ENCODE measurements at places on chromosomes 1 and 21. TPM values are rescaled to one million over a fixed set of nuclear protein-coding genes. Genes with fewer than 3 reads are reported as not detected.

DNA sequence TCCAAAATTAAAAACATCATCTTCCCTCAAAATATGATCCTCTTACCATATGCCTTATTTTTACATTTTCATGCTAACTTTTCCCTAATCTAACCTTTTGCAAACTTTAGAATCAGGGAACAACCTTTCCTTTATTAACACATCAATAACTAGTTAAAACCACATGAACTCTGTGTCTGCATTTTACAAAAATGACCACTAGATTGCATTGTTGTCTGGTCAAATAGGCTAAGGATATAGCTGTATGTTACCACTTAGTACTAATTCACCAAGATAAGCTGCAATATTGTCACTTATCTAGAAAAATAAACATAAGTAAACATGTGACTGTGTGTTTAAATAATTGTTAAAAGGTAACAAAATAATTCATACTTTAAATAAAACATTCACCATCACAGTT lies 82.3 kb downstream of the DENND1B start:
- DNase-seq = peak; percentile 29

- no peak for DNase-seq
These were observed 21.9 kb upstream of the OVAAL start for GRCh38 chr1:180536821-180537372.

DNA sequence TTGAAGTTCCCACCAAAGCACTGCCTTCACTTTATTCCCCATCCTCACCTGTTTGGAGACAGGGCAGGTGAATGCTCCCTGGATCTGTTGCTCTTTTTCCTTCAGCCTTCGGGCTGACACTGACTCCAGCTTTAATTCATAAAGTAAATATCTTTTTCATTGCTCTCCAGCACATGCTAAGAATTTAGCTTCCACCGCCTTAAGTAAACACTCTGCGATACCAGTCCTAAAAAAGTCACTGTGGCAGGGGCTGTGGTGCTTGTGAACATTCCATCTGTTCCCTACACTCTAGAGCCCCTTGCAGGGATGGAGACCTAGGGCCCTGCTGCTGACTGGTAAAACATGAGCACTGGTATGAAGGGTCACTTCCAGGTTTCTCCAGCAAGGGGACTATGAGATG lies 896 bp upstream of the PLA2G2A start:
- no peak for DNase-seq

DNA sequence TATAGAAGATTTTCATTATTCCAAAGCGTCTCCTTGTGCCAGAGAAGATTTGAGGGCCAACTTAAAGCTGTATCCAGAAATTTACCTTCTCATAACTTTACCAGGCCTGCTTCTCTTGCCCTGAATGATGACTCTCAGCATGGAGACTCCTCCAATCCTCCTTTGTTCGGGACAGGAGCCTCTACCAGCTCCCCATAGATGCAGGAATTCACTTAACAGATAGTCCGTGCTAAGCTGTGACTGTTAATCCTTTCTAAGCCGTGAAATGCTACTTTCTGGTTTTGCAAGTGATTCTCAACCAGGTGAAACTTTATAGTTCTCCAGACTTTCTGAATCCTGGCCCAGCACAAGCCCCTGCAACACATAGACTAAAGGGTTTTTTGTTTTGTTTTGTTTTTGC lies 31.8 kb upstream of the KCND3 start:
- no peak for DNase-seq

GRCh38 chr1:201259476-201260235 lies 23.6 kb upstream of the PKP1 start:
- no peak for DNase-seq

GRCh38 chr21:45306453-45306831 lies 18.7 kb upstream of the POFUT2 start:
- DNase-seq = no peak

DNA sequence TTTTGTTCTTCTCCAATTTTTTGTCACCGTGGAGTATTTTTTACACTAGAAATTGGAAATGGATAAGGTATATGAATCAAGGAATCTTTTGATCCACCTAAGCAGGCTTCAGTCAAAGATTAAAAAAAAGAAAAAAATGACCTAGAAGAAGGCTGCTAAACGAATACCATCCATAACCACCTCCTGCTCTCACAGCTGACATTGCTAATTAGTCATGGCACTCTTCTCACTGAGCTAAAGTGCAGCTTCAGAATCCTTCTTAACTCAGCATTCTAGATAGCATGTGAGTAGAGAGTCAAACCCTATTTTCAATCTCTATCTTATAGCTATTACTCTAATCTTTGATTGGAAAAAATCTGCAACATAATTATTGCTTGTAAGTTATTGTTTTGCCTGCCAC lies 40.2 kb upstream of the ST6GALNAC5 start:
- no peak for DNase-seq

- no peak for DNase-seq
These were observed 19.5 kb upstream of the AJAP1 start for GRCh38 chr1:4634793-4635406.

GRCh38 chr1:62194651-62195544 lies at the start of gene L1TD1:
Gene L1TD1 (plus strand): TSS chr1:62194849. CDS start chr1:62206629, 11,780 bp downstream.
- no peak for DNase-seq

DNA sequence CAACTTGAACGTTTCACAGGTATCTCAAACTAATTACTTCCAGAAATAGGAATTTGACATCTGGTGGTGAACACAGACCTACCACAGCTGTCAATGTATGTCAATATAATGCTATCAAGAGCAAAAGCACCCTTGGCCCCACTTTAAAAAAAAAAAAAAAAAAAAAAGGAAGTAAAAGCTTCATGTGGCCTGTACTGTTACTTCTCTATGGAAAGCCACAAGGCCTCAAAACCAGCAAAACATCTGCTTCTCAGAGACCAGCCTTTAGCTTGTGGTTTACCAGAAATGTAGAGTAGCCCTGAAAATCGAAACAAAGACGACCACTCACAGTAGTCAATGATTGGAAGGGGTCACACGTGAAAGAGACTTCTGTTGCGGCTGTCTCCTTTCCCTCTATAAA lies 109.6 kb downstream of the SLC45A1 start:
- DNase-seq = peak; percentile 25

DNA sequence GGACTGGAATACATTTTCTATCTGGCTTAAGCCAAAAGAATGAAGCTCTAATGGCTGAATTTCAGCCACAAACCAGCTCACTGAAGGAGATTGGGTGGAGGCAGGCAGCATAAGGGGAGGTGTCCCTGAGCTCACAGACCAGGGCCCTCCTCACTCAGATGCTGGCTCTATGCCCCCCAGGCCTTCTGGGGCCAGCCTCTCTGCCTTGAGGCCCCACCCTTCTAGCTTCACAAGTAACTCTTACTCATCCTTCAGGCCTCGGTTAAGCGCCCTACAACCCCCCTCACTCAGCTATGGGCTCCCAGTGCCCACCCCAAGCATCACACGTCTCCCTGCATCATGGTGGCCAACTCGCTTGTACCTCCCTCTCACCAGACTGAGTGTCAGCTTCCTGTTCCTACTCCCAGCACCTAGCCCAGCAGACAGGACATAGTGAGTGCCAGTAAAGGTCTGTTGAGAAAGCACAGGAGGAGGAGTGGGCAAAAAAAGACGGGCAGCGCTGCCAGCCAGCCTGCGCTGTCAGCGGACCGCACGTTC lies 40.8 kb upstream of the GPR157 start:
- DNase-seq = no peak

GRCh38 chr1:11918799-11919519 lies 7.3 kb downstream of the KIAA2013 start:
- peak; percentile 63 for DNase-seq

GRCh38 chr1:231844986-231845502 lies 218.5 kb downstream of the DISC1 start:
- DNase-seq = no peak

DNA sequence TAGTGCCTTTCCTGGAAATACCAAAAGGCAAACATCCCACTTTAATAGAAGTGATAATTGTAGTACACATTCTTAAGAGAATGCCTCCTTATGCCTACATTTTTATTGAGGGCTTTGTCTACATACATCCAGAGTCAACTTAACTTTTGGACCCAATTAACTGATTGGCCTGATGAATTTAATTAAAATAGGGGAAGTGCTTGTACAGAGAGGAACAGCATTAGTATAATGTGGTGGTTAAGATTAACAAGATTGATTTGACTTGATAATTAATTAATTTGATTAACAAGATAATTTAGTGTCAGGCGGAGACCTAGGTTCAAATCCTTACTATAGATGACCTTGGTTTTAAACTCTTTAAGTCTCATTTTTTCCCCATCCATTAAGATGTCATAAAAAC lies 111.4 kb downstream of the NFIA start:
- no peak for DNase-seq

- DNase-seq = no peak
These were observed 12.9 kb upstream of the SLC2A7 start for GRCh38 chr1:9038881-9039760.

DNA sequence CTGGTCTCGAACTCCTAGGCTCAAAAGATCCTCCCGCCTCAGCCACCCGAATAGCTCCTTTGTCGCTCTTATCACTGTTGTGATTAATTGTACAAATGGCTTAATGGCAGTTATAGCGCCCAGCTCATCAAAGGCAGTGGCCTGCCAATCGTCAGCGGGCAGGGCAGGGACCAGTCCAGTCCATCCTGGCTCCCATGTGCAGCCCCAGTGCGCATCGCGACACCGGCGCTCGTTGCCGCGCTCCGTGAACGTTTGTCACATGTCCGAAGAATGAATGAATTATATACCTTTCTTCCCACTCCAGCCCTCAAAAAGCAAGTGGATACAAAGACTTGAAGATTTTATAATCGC lies 18.4 kb downstream of the MTX1 start:
- peak; percentile 73 for DNase-seq

The MPL gene
- not detected for total RNA-seq

The CELA2B gene
- not detected for total RNA-seq

The PHF13 gene
- 23.0 TPM for total RNA-seq

The UTS2 gene
- not detected for total RNA-seq
